ENCODE measurements at places on chromosomes 6 and 20.

DNA sequence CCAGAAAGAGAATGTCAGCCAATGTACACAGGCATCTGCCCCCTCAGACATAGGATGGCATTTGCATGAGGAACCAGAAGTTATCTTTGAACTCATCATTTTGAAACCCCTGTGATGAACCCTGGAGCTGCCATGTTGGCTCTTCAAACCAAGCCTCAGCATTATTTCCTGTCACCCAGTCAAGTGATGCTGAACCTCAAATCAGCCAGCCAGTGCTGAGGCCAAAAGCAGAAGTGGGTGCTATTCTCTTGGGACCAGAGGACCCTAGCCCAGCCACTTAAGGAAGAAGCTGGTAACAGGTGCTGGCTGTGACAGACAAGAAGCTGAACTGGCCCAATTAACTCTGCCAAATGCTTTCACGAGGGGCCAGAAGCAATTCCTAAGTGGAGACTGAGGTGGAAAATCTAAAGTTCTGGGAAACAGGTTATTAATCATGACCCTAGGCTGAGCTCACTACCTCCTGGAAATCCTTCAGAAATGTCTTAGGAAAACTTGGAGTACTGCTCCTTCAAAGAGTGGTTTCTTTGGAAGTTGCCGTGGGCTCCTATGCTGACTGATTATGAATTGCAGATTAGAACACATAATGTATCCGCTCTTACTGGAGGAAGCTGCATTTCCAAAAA is 4.0 kb downstream of the PKIG start:
- no peak for DNase-seq

- DNase-seq: no peak
These were observed 4.6 kb downstream of the THBS2 start for GRCh38 chr6:169249057-169249456.

- DNase-seq: no peak
These were observed 21.7 kb downstream of the MYB start for GRCh38 chr6:135202836-135203235.

- peak; percentile 20 for DNase-seq
These were observed 390.2 kb downstream of the UTRN start for GRCh38 chr6:144675231-144675861.

- DNase-seq: no peak
These were observed 80.9 kb upstream of the PHACTR2 start for GRCh38 chr6:143596866-143597265.

- peak; percentile 86 for DNase-seq
These were observed 18.1 kb downstream of the OR2B2 start for GRCh38 chr6:27893836-27894807.

GRCh38 chr6:122726649-122727048 is 52.9 kb upstream of the FABP7 start:
- no peak for DNase-seq

DNA sequence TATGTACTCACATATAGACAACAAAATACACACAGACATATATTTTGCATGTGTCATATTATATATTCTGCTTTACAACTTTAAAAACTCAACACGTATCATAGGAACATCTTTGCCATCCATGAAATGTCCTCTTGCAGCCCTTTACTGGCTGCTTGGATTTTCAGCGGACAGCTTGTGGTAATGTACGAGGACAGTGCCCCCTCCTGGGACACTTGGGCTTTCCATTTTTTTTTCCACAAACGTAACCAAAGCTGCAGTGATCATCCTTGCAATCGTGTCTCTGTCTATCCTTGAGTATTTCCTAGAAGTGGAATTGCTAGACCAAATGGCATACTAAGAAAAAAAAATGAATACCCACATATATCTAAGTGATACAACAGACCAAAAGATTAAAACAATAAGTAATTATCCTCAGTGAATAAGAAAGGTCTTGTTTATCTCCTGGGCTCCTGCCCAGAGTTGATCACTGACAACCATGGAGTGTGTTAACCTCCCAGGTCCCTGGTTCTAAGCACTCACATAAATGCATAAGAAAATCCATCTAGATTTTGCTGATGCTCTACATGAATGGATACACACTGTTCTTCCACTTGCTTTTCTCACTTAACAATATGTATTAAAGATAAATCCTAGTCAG is 18.1 kb downstream of the BPI start:
- peak; percentile 35 for DNase-seq
